ENCODE measurements at places on chromosomes 2 and 18. TPM values are rescaled to one million over a fixed set of nuclear protein-coding genes. Genes with fewer than 3 reads are reported as not detected.
A peak's percentile ranks its signal among the peaks of the same experiment; 100 is the strongest.

COA5 gene
- 33.1 TPM for total RNA-seq

KATNAL2 gene
- total RNA-seq: 7.1 TPM

DNA sequence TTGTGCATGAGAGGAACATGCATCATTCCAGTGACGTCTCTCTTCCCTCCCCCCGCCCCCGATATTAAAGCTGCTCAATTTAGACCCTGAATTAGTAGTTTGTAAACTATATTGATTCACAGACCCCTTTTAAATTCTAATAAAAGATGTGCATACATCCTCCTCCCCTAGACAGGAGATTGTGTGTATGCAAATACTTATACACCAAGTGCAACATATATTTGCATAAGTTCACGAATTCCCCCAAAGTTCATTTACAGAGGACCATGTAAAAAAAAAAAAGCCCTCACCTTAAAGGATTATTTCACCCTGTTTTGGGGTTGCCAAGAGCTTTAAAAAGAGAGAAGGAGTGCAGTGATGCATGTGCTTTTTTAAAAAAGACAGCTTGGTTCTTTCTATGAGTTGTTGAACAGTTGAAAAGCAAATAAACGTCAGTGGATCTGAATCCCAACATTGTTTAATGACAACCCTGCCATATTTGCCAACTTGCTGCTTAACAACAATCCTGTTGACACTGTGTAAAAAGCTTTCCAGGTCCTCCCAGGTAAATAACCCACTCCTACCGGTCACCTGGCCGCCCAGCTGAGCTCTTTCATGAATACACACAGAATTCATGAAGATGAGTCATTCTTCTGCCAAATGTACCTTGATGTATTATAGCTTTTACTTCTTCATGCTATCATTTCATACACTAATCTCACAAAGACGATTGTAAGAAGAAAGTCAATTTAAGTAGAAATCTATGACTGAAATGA, 211.5 kb downstream of the IKZF2 start:
- no peaks in the 10 kb centered on the region for H3K36me3 ChIP-seq
- DNase-seq: no peak
- peaks cover 11% of the 10 kb centered on the region for H3K4me1 ChIP-seq
- H3K4me3 ChIP-seq: no peak overlapping the region

DNA sequence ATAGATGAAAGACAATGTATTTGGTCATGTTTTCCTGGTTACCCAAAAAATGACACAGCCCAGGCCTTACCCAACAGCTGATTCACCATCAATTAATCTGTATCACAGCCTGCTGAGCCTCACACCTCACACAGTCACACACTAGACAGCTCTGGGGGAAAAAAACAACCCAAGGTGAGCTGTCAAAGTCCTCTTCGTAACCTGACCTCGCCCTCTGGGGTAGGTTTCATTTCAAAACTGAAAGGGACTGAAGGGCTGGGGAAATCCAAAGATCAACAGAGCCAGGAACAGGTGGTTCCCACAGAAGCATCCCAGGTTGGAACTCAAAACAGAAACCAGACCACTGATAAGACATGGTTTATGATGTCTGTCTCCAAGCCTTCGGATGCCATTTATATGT, 18.2 kb upstream of the PCBP1 start:
- H3K27me3 ChIP-seq: no peaks in the 10 kb centered on the region
- no peak overlapping the region for H3K27ac ChIP-seq
- H3K4me3 ChIP-seq: no peak overlapping the region
- H3K4me1 ChIP-seq: peaks cover 14% of the 10 kb centered on the region

DNA sequence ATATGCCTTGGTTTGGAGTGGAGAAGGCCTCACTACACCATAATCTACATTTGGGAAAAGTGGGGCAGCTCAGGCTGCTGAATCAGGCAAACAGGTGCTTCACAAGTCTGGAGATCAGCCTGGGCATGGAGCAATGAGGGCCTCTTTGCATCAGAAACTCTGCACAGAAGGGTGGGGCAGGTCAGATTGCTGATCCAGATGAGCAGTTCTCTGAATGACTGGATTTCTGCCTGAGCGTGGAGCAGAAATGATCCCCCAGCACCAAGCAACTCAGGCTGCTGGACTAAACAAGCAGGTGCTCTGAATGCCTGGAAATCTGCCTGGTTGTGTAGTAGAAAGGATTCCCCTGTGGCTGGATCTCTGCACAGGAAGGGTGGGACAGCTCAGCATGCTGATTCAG, 605.3 kb upstream of the ZNF804A start:
- no peaks in the 10 kb centered on the region for H3K4me1 ChIP-seq
- DNase-seq: no peak
- H3K4me3 ChIP-seq: no peak overlapping the region

DNA sequence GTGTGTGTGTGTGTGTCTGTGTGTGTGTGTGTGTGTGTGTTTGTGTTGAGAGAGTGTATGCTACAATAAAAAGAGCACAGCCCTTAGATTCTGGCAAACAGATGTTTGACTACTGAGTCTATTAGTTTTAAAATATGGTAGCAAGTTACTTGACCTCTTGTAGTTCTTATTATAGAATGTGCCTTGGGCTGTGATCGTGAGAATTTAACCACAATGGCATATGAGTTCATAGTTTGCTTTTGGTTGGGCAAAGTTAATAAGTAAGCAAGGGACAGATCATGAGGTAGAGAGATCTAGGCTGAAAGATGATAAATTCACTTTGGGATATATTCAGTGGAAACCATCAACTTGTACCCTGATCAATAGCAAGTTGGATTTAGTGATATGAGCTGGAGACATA, 334.3 kb upstream of the VWC2L start:
- DNase-seq: no peak
- peak overlapping the region; percentile 21 for H3K27ac ChIP-seq
- H3K27me3 ChIP-seq: no peaks in the 10 kb centered on the region
- H3K36me3 ChIP-seq: no peaks in the 10 kb centered on the region
- H3K4me1 ChIP-seq: peaks cover 28% of the 10 kb centered on the region

- no peaks in the 10 kb centered on the region for H3K36me3 ChIP-seq
- DNase-seq: no peak
These were observed 79.0 kb upstream of the TAF1B start for GRCh38 chr2:9764153-9764778.

GRCh38 chr2:170339322-170339721, 161.4 kb downstream of the MYO3B start:
- H3K27me3 ChIP-seq: peaks cover 28% of the 10 kb centered on the region
- H3K4me1 ChIP-seq: no peaks in the 10 kb centered on the region
- H3K27ac ChIP-seq: no peak overlapping the region

GRCh38 chr2:241866790-241867645, 2.5 kb upstream of the RTP5 start:
- no peak for DNase-seq
- no peak overlapping the region for H3K4me3 ChIP-seq
- no peaks in the 10 kb centered on the region for H3K4me1 ChIP-seq
- no peak overlapping the region for H3K27ac ChIP-seq

- H3K27me3 ChIP-seq: no peaks in the 10 kb centered on the region
- peaks cover 28% of the 10 kb centered on the region for H3K4me1 ChIP-seq
These were observed 186.2 kb downstream of the STK39 start for GRCh38 chr2:168060986-168061750.
